Hematopoietic multipotent progenitor cell treated with erythropoietin and hydrocortisone succinate and interleukin-3 and kit ligand, for 4 days (in vitro differentiated cells): ENCODE measurements at places on chromosomes 3 and 15.
A peak's percentile ranks its signal among the peaks of the same experiment; 100 is the strongest.

DNA sequence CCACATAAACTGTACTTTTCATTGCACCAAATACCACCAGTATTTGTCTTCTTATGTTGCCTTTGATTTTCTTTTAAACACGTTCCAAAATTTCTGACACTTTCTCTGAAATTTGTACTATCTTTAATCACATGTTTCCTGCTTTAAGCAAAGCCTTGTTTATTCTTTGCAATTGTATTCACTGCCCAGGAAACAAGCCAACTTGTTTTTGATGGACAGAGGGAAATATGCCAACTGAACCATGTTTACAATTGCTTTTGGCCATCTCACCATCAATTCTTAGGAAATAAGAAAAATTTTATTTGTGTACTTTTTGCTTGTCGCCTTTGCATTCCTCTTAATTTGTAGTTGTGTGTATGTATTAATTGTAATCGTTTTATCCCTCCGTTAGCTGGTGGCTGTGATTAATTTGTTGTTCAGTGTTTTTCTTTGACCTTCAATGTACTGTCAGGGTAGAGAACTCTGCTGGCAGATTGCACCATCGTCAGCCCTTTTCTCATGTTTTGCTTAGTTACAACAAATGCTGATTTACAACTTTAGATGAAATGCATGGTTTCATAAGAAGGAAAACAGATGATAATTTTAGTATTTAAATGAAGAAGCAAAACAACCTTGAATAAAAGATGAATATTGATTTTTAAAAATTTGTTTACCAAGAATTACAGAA, 19.4 kb upstream of the FEZF2 start:
- no peak for DNase-seq

- DNase-seq, result no peak
Measured at GRCh38 chr15:100234158-100235029, 107.4 kb downstream of the ADAMTS17 start.

DNA sequence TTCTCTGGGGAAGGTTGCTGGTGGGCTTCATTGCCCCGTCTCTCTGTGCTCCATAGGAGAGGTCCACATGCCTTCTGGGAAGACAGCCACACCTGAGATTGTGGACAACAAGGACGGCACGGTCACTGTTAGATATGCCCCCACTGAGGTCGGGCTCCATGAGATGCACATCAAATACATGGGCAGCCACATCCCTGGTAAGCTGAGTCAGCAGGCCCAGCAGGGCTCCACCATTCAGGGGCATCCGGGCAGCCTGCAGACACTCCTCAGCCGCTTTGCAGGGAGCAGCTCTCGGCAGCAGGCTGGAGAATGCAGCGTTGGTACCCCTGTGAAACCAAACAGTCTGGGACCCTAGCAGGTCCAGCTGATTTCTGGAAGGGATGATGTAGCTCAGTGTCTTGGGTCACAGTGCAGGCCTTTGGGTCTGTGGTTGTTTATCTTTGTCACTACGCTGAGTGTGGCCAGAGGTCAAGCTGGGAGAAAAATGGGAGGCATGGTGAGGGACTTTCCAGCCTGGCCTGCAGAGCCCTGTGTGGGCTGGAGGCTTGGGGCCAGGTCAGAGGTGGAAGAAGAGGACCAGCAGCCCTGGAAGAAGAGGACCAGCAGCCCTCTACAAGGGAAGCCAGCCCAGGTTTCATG, 67.2 kb downstream of the DNASE1L3 start:
- no peak for DNase-seq

GRCh38 chr3:27366062-27366591, 3.1 kb downstream of the NEK10 start:
- no peak for DNase-seq

GRCh38 chr15:42144841-42145375, 11.5 kb downstream of the PLA2G4F start:
- no peak for DNase-seq

GRCh38 chr3:100947119-100947518, 46.1 kb downstream of the ABI3BP start:
- no peak for DNase-seq

DNA sequence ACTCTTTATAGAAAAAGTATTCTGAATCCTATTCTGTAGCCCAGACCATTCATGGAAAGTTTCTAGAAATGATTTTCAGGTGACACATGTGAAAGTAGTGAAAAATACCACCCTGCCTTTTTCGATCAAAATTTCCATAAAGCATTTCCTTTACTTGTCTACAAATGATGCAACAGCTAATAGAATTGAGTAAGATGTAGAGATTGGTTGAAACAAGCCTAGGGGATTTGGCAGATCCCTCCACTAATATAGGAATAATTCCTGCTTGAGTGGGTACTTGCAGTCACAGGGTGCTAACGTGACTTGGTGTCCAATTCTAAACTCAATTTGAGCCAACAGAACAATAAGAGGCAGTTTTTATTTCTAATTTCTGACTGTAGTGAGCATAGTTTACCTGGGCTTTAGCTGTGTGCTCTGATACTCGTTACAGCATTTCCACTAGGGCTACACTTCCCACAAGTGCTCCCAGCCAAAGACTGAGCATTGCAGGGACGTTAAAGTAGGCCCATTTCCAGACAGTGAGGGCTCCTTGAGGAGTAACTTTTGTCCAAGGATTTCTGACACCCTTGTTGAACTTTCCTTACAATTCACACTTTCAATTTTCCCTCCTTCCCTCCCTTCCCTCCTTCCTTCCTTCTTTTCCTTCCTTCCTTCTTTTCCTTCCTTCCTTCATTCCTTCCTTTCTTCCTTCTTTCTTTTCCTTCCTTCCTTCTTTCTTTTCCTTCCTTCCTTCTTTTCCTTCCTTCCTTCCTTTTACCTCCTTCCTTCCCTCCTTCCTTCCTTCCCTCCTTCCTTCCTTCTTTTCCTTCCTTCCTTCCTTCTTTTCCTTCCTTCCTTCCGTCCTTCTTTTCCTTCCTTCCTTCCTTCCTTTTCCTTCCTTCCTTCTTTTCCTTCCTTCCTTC, 53.9 kb upstream of the TP63 start:
- no peak for DNase-seq

DNA sequence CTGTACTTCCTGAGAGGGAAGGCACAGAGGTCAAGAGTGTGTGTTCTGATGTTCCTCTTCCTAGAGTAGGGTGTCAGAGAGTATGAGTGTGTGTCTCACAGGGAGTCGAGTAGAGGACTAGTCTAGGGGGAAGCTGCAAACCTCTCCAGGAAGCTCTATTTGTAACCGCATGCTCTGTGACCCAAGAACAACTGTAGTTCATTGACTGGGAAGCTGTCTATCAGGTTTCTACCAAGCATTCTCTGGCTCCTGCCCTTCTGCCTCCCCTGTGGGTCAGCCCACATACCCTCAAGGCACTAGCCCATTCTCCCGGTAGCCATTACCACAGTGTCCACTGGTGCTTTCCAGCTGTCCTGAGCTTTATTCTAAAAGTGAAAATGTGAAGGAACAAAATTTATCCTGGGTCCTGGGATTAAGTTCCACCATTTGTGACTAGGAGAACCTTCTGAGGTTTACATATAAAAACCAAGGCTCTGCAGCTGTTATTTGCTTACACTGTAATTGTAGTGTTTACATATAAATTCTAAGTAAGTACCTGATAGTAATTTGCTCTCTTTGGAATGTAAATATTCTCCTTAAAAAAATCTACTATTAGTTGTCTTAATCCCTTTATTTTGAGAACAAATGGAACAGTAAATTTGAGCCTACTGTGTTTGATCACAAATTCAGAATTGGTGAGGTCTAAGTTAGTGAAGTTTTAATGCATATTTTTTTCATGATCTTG, 40.7 kb downstream of the MYRIP start:
- peak; percentile 57 for DNase-seq

- DNase-seq, result no peak
Measured at GRCh38 chr3:38614091-38614490, 35.4 kb downstream of the SCN5A start.

GRCh38 chr15:73028031-73028430, 24.2 kb upstream of the NEO1 start:
- DNase-seq, result no peak

DNA sequence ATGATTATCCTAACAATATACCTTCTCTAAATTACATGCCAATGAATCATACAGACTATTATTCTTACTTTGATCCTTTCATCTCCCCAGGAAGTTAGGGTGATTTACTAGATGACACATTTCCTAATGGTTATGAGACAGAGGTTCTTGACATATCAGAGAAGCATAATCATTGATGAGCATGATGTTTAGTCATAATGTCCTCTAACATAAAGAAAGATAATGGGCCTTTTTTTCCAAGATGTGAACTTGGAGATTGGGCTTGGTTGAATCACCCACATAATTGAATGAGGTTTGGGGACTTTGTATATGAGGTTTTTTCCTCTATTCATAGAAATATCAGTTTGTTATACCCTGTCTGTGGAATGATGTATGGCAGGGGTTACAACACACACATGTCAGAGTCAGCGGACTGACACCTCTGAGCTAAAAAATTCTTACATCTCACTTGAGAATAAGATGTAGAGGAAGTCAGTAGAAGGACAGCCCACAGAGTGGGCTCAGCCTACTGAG, 69.7 kb upstream of the DCBLD2 start:
- DNase-seq, result no peak

GRCh38 chr15:92915766-92916435, 15.8 kb downstream of the CHD2 start:
- no peak for DNase-seq

- DNase-seq, result no peak
Measured at GRCh38 chr15:45187578-45187893, 230 bp downstream of the SHF start.

DNA sequence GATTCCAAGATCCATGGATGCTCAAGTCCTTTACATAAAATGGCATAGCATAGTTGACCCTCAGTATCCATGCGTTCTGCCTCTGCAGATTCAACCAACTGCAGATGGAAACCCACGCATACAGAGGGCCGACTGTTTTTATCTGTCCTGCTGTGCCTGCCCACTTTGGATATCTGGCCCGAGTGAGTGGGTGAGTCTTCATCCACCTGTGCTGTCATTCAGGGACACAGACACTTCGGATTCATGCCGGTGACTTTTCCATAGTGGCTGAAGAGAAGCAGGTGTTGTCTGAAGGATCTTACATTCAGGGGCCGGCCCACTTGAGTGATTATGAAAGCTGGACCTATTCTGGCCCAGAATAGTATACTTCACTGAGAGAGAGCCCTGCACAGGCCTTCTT, 85.1 kb downstream of the RYR3 start:
- no peak for DNase-seq

DNA sequence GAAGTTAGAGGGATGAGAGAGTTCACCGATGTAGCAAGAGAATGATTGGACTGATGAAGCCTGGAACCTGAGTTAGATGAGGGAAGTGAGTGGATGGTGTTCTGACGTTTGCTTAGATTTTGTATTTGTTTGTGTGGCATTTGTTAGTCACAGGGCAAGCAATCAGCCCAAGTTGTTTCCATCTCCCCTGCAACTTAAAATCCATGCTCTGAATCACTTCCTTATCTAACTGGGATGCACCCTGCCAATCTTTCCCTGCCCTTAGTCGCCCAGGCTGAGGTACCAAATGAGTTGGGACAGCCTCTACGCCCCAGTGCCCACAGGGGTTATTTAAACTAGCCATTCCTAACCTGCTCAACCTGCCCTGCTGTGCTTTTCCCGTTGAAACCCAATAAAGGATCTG, 12.6 kb downstream of the PAQR5 start:
- DNase-seq, result no peak

DNA sequence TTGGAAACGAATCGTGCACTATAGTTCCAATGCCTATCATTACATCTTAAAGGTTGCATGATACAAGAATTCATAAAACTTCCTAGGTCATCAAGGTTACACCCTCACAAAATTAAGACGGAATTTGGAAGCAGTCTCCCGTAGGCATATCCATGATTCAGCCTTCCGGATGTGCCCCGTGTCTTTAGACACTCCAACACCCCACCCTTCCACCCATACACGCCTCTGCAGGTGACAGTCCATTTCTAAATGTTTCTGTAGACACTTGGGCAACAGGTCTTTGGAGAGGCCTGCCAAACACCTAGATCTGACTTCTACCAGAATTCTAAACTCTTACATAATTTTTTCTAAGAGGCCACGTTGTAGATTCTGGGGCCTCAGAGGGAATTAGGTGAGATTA, 49.8 kb downstream of the LDHAL6B start:
- DNase-seq, result no peak

DNA sequence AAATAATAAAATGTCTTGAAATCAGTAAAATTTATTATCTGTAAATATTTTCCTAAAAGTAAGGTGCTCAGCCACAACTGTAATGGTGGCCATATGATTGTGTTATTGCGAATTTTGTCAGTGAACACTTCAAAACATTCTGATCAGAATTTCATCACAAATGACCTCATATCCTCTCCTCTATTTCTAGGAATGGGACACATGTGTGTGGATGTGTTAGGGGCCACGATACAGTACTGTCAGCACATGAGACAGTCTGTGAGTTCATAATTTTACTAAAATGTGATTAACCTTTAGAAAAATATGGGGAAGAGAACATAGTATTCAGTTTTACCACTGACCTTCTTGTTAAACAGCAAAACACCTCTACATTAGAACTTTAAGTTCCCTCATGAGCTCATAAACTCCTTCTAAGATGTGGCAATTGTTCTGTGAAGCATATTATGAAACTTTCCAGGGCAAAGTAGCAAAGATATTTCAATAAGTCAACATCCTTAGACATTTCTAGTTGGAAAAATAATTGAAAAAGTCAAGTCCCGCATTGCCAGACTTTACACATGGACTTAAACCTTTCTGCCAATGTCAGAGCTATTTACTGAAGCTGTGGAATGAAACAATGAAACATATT, 158.2 kb upstream of the ABI3BP start:
- DNase-seq, result no peak

DNA sequence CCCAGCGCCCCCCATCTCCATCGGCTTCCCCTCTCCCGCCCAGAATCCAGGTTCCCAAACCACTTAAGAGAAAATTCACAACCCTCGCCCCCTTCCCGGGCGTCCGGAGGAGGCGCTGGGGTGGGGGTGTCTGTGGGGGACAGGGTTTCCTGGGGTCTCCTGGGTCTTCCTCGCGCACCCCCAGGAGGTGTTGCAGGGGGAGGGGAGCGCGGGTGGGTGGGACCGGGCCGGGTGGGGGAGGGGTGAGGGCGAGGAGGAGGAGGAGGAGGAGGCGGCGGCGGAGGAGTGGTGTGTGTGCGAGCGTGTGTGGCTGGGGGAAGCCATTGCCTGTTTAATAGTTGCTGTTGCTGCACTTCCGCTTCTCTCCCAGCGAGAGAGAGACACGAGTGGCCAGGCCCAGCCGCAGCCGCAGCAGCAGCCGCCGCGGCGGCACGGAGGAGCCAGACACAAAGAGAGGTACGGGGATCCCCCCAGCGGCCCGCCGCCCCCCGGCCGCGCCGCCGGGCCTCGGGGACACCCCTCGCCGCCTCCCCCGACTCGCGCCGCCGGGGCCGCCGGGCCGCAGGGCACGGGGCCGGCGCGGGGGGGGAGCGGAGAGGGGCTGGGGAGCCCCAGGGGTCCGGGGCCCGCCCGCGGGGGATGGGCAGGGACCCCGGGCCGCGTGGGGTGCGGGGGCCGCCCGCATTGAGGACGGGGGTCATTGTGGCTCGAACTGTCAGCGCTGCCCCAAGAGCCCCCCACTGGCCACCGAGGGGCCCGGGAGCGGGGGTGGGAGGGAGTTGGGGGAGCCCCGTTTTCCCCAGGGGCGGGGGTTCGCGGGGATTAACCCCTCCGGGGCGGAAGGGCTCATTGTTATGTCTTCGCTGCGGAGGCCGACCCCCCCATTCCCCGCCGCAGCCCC, at the start of gene UBE2E1:
UBE2E1 (plus strand) TSS at position 323 of the 901 bp plus-strand sequence. CDS start 1,315 bp downstream, outside the sequence.
- DNase-seq, result peak; percentile 92
